Femur (tissue), 1 donor: ENCODE measurements at places on chromosomes 4 and X.
A peak's percentile ranks its signal among the peaks of the same experiment; 100 is the strongest.

- DNase-seq: peak; percentile 30
Observed at GRCh38 chr4:163404580-163404979, 60.9 kb downstream of the NPY5R start.

- no peak for DNase-seq
Observed at GRCh38 chrX:39853417-39854030, 244.2 kb downstream of the BCOR start.

DNA sequence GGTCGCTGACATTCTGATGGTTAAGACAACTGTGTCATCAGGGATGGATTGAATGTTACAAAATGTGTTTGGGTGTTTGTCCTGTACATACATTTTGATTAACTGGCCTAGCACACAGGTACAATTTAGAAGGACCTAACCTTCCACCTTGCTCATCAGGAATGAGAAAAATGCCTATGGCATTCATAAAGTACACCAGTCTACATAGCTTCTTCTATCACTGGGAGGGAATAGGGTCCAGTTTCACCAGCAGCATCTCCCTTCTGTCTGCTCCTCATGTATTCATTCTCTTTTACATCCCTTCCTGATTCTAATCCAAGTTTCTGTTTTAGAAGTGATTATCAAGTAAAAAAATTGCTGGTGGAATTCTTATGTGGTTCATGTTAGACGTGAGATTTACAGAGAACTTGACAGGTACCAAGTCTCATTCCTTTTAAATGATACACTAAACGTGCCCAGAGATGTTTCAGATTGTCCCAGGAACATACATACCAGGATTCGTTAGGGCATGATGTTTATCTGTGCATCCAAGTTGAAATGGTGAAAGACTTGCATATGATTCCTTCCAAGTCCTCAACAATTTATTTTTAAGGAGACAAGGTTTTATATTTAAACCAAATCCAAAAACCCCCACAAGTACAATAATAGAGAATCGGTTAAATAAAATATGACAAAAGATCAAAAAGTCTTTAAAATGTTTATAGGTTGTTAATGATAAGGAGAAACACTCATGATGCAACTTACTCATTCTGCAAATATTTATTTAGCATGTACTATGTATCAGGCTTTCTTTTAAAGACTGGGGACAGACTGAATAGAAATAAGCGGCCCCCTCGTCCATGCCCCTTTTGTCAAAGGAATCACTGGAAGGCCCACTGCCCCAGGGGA is 359.1 kb downstream of the ZNF674 start:
- DNase-seq: no peak

- no peak for DNase-seq
Observed at GRCh38 chrX:111567542-111568255, 56.3 kb downstream of the SERTM2 start.

GRCh38 chr4:99647071-99647470 is 10.6 kb downstream of the C4orf54 start:
- DNase-seq: no peak

DNA sequence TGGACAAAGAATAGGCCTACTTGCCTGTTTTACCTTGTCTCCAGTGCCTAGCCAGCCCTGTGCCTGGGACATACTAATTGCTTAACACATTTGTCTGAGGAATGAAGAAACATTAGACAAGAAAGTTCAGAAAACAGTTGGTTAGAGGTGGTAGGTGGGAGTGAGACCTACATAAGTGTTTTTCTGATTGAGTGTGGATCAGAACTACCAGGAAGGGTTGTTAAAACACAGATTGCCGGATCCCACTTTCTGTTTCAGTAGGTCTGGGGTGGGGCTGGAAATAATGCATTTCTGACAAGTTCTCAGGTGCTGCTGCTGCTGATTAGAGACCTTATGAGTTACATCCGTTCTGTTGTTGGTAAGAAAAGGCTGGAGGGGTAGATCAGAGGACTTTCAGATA is 5.7 kb upstream of the JADE1 start:
- no peak for DNase-seq

- DNase-seq: no peak
Observed at GRCh38 chr4:85707611-85708010, 232.7 kb downstream of the ARHGAP24 start.

DNA sequence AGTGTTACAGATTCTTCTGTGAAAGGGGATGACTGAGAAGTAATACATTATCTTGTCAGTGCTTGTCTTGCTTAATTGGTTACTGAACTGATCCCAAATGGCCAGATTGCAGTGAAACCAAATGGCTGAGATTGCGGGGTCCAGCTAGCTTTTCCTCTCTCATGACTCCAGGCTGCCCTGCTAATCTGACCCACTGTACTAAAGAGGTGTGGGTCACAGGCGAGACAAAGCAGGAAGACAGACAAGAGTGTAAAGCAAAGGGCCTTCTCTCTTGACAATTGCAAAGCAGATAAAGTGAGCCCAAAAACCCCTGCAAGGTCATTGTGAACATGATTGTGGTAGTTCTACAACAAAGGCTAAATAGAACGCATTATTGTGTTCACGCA is 2.1 kb downstream of the TMEM150C start:
- DNase-seq: no peak

- DNase-seq: no peak
Observed at GRCh38 chrX:71953946-71954345, 43.3 kb downstream of the NHSL2 start.

DNA sequence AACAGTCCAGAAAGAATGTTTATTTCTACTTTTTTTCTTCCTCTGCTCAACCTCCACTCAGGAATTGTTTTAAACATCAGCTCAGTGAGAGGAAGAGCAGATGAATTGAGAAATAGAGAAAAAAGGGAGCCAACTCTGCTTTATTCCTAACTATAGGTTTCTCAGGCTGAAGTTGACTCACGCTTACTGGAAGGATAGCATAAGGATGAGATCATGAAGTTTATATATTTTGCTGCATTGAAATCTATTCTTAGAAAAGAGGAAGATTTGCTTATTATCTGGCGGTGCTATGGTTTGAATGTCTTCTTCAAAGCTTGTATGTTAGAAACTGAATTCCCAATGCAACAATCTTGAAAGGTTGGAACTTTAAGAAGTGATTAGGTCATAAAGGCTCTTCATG is 1673.4 kb upstream of the PCDH7 start:
- no peak for DNase-seq

GRCh38 chr4:90904021-90904420 is 776.8 kb downstream of the CCSER1 start:
- DNase-seq: no peak

DNA sequence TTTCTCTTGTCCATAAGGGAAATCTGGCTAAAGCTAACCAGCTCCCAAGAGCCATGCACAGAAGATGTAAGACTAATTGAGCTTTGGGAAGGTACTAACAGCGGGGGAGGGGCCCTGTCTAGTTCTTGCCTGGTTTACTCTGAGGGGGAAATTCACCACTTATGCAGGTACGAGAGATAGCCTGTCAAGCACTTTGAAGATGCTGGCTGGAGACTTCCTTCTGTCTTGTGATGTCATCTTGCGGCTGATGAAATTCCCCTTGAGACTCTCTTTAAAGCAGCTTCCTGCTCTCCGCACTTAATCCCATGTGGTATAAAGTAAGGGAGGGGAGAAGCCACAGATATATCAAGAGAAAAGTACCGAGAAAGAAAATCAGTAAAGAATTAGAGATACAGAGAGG is 345.3 kb downstream of the MAPK10 start:
- DNase-seq: no peak

GRCh38 chr4:74874753-74875367 is 58.1 kb upstream of the PARM1 start:
- DNase-seq: peak; percentile 38

GRCh38 chr4:149983401-149983800 is 94.8 kb upstream of the DCLK2 start:
- no peak for DNase-seq

GRCh38 chrX:22136711-22137110 is 104.6 kb downstream of the PHEX start:
- no peak for DNase-seq

GRCh38 chrX:131830400-131831184 is 192.5 kb upstream of the STK26 start:
- DNase-seq: peak; percentile 86

GRCh38 chrX:125205133-125205917 is 114.3 kb upstream of the TEX13C start:
- peak; percentile 83 for DNase-seq

- no peak for DNase-seq
Observed at GRCh38 chr4:54632537-54632936, 25.2 kb upstream of the KIT start.

DNA sequence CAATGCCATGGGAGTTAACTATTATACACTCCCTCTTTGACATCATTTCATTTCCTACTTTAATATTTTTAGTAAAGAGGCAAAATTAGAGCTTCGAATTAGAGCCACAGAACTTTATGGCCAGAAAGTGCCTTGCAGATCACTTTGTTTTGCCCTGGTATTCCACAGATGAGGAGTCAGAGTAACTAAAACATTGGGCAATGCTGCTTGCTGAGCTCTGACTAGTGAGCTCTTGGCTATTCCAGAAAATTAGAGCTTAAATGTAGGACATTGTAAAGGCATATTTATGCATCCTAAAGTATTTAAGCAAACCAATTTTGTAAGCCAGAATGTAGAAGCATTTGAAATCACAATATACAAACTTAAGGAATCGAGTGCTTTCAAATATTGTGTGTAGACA is 6.3 kb upstream of the ZNF827 start:
- no peak for DNase-seq

GRCh38 chr4:182827954-182828353 is 89.2 kb downstream of the DCTD start:
- no peak for DNase-seq

GRCh38 chrX:154030266-154030665 is 10.6 kb upstream of the IRAK1 start:
- DNase-seq: no peak

DNA sequence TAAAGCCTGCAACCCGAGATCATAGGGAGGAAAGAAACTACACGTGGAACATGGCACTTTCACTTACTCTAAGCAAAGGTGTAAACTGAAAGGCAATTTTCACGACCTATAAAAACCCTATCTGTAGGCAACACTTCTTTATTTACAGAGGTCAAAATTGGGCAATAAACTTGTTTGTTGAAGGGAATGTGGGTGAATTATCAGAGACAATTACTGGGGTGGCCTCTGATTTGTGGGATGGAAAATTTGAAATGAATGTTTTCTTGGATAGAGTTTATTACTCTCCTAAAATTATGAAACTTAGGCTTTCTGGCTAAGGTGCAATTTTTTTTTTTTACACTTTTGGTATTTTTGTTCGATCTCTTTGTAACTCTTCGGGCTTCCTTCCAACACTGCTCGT is 734.1 kb upstream of the TENM3 start:
- DNase-seq: no peak

DNA sequence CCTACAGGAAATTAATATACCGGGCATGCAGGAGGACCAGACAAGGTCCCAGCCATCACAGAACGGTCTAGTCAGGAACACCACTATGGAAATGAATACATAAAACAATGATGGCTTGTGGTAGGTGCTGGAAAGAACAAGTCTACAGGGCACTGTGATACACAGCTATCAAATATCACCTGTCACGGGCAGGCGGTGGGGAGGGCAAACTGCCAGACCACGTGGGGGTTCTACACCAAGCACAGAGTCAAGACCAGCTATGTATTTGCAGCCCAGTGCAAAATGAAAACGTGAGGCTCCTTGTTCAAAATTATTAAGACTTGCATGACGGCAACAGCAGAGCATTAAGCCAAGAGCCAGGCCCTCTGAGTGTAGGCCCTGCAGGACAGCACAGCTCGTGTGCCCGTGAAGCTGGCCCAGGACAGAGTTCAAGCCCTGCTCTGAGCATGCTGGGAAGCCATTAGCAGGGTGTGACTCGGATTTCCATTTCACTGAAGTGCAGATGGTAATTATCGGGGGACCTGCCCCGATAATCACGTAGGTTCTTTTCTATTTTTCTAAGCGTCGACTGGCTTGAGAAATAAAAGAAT is 83.6 kb downstream of the JAKMIP1 start:
- no peak for DNase-seq

DNA sequence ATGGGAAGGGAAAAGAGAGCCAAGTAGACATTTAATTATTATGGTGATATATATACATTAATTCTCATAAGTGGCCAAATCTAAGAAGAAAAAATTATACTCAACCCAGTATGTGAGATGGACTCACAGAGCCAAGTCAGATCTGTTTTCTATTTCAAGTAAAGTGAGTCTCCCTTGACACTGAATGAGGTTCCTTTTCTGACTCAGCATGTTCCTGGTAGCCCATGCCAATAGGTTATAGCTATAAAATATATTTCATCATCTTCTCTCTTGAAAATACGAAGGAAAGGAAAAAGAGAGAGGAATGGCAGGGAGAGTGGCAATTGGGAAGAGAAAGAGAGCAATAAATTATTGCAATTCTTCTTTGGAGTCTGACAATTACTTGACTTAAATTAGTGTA is 68.8 kb upstream of the GRIA2 start:
- DNase-seq: no peak

DNA sequence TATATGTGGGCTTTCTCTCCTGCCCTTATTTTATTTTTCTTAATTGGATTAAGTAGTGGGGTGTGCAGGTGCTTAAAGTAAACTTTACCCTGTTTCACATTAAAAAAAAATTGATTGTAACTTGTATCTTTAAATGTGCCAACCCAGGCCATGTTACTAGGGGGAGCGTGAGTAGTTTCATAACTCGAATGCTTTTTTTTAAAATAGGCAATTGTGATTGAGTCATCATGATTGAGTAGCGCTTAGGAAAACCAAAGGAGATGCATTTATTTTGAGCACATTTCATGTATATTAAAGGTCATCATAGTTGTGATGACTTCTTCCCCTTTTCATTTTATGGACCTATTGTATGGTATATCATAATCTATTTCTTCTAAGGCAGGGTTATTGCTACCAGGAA is 32.2 kb downstream of the GPAT3 start:
- no peak for DNase-seq

DNA sequence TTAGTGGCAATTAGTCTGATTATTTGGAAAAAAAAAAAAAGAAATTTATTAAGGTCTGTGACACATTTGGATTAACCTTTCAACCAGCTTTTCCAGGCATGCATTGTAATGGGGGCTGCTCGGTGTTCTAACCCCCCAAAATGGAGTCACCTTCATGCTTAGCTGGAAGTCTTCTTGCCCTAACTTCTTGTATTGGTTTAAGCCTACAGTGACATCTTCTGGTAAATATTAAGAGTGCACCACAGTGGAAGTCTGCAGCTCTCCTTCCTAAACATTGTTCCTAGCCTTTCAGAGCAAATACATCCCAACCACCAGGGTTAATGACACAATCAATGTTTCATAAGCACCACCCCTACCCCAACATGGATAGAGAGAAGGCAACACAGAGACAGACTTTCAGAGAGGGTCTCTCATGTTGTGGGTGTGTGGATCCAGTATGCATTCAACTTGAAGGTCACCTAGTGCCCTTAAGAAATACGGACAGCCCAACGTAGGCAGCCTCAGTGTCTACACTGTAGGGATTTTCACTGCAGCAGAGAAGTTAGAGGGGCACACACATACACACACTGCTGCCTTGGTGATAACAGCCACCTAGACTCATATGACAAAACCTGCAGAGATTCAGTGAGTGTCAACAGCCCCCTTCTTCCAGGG is 142.9 kb upstream of the MBNL3 start:
- DNase-seq: no peak

DNA sequence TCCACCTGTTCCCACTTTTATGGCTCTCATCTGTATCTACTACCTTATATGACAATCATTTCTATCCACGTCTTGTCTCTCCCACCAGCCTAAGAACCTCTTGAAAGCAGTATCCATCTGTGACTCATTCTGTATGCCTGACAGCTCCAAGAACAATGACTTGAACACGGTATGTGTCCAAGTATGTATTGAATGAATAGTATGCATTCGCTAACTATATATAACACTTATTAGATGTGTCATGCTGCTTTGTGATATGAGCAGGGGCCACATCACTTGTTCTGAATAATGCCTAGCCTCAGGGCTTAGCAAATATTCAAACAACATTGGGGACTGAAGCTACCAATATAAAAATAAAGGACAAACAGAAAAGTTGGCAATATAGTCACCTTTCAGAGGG is 4.9 kb downstream of the OPHN1 start:
- no peak for DNase-seq
